ENCODE measurements at places on chromosomes 2 and 18. TPM values are rescaled to one million over a fixed set of nuclear protein-coding genes. Genes with fewer than 3 reads are reported as not detected.

DNA sequence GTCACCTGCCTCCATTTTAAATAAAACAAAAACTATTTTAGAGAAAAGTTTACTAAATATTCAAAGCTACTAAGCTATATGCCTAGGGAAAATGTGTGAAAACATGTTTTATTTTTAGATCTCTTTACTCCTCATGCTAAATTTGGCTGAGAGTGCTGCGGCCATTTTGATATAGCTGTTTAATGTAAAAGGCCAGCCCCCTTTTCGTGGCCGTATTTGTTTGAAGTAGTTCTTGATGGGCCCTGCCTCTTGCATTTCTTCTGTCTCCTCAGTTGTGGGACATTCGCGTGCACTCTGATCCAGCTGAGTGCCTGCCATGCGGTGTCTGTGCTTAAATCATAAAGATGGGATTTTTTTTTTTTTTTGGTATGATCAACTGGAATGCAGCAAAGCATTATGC lies 64.0 kb downstream of the ZNF407 start:
- no peaks in the 10 kb centered on the region for H3K36me3 ChIP-seq
- no peaks in the 10 kb centered on the region for H3K4me1 ChIP-seq
- no peak for DNase-seq
- H3K27ac ChIP-seq, result no peak overlapping the region
- H3K4me3 ChIP-seq, result no peak overlapping the region
- no peaks in the 10 kb centered on the region for H3K27me3 ChIP-seq

GRCh38 chr18:70124139-70124538 lies 81.3 kb downstream of the RTTN start:
- no peak for DNase-seq
- H3K27me3 ChIP-seq, result no peaks in the 10 kb centered on the region
- H3K36me3 ChIP-seq, result no peaks in the 10 kb centered on the region
- H3K27ac ChIP-seq, result no peak overlapping the region

- no peaks in the 10 kb centered on the region for H3K27me3 ChIP-seq
- H3K27ac ChIP-seq, result no peak overlapping the region
- DNase-seq, result no peak
- H3K4me3 ChIP-seq, result no peak overlapping the region
- H3K4me1 ChIP-seq, result no peaks in the 10 kb centered on the region
Observed at GRCh38 chr18:70028084-70028483, 80.4 kb upstream of the CD226 start.

DNA sequence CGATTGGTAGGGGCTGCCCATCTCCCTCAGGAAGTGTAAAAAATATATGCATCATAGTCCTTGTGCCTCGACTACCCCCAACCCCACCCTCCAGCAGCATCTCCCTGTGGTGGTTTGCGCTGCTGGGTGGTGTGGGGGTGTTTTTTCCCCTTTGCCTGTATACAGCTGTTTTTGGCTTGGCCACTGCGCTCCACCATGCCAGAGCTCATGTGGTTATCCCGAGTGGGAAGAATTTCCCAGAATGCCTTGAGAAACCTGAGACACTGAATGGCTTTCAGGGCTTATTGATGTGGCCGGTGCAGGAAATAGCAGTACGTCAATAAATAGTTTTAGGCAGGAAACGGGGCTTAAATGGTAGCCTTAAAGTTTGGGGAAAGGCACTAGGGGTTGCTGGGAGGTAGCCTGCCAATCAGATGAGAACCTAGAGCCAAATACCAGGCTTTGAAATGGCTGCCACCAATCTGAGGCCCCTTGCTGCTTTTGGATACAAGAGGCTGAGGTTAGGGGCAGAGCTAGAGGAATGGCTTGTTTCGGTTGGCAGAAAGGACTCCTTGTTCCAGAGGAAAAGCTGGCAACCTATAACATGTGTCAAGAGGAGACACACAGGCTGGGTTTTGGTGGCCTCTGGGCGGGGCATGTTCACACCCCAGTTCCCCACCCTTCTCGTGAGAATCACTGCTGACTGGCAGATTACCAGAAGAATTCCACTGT lies 144.1 kb downstream of the SMAD7 start:
- H3K36me3 ChIP-seq, result no peaks in the 10 kb centered on the region
- no peak overlapping the region for H3K27ac ChIP-seq
- peaks cover 23% of the 10 kb centered on the region for H3K4me1 ChIP-seq
- peak; percentile 67 for DNase-seq
- no peak overlapping the region for H3K4me3 ChIP-seq

- no peak for DNase-seq
- no peak overlapping the region for H3K27ac ChIP-seq
- no peaks in the 10 kb centered on the region for H3K27me3 ChIP-seq
- no peaks in the 10 kb centered on the region for H3K36me3 ChIP-seq
- no peaks in the 10 kb centered on the region for H3K4me1 ChIP-seq
Observed at GRCh38 chr2:142857256-142858164, 20.0 kb upstream of the KYNU start.

GRCh38 chr2:122516775-122517174 lies 761.3 kb downstream of the TSN start:
- H3K27ac ChIP-seq, result no peak overlapping the region
- no peaks in the 10 kb centered on the region for H3K27me3 ChIP-seq
- no peaks in the 10 kb centered on the region for H3K36me3 ChIP-seq

- no peaks in the 10 kb centered on the region for H3K36me3 ChIP-seq
- DNase-seq, result no peak
- H3K27ac ChIP-seq, result no peak overlapping the region
- H3K4me1 ChIP-seq, result no peaks in the 10 kb centered on the region
Observed at GRCh38 chr2:177348118-177348654, 44.4 kb upstream of the AGPS start.

FTCDNL1 gene
- polyA plus RNA-seq, result 1.4 TPM

DNA sequence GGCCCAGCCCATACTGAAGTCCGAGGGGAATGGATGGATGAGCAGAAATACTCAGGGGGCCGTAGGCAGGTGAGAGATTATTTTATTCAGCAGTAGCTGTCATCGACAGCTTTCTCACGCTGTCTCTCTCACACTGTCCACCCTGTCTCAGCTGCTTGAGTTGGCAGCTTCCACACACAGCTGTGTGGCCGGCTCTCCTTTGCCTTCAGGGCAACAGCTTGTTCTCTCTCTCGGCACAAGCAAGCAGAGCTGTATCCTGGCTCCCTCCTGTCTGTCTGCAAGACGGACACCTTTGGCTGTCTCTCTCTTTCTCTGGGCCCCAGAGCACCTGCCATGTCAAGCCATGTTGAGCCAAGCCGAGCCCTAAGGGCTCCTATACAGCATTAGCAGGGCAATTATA lies 9.8 kb upstream of the PAPOLG start:
- no peaks in the 10 kb centered on the region for H3K27me3 ChIP-seq
- no peaks in the 10 kb centered on the region for H3K36me3 ChIP-seq
- H3K27ac ChIP-seq, result no peak overlapping the region
- no peak overlapping the region for H3K4me3 ChIP-seq
- DNase-seq, result no peak
- peaks cover 11% of the 10 kb centered on the region for H3K4me1 ChIP-seq

SERPINB13 gene
- polyA plus RNA-seq, result not detected

DNA sequence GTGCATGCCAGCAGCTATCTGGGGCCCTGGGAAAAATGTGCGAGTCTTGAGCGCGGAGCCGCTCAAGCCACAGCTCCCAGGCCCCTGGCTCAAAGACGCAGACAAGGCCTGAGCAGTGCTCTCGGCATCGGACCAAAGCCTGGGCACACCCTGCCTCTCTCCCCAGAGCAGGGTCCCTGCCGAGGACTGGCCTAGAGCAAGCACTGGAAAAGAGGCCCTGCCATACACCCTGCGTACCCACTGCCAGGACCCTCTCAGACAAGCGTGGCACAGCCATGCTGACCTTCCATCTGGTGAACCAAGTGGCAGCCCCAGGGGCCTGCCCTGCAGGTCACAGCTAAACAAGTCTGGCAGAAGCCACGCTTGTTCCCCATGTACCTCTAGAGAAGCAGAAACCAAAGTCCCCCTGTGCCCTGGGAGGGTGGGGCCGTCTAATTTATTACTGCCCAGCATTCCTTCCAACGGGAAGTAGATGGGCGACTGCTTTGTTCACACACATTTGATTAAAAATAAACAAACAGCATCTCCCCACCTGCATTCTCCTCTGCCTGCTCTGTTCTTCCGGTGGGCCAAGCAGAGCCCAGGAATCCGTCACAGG lies 14.0 kb downstream of the STK25 start:
- peak; percentile 27 for DNase-seq
- no peaks in the 10 kb centered on the region for H3K36me3 ChIP-seq
- no peaks in the 10 kb centered on the region for H3K4me1 ChIP-seq
- no peaks in the 10 kb centered on the region for H3K27me3 ChIP-seq

DNA sequence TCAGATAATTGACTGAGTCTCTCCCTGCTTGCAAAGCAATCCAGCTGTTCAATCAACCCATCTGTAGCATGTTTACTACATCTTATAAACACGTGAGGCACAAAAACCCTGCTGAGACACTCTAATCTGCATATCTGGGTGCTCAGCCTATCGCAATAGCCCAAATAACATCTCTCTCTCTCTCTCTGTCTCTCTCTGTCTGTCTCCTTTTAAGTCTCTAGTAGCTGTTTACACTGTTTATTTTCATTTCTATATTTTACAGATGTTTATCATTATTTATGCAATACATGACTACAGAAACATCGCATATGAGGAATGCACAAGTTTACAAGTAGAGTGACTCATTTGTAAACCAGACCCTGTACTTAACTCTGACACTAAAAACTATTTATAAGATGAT lies 422.1 kb upstream of the DSEL start:
- H3K27me3 ChIP-seq, result no peaks in the 10 kb centered on the region
- DNase-seq, result no peak
- H3K36me3 ChIP-seq, result no peaks in the 10 kb centered on the region
- H3K27ac ChIP-seq, result no peak overlapping the region
- H3K4me1 ChIP-seq, result no peaks in the 10 kb centered on the region

TMEM37 gene
- polyA plus RNA-seq, result not detected

DNA sequence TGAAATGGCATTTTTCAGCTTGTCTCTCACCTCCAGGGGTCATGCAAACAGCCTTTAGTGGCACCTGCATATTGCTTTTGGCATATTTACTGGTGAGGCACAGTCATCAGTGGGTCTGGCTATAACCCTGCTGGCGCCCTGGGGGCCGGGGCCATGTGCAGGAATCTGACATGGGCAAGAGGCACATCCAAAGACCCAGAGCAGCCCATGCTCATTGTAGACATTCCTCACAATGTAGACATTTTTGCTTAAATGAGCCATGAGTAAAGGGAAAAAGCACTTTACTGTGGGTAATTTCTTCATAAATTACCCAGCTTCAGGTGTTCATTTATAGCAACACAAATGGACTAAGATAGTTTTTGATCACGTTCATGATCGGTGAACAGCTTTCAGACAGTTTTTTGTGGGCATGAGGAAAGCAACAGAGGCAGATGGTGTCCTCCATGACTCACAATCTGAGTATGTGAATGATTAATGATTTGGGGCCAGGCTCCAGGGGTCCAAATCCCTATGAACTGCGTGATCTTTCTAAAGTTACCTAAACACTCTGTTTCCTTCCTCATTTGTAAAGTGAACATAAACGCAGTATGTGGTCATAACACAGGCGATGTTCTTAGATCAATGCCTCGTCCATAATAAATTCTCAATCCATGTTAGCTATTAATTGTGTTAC lies 85.8 kb downstream of the LIPG start:
- DNase-seq, result no peak
- no peaks in the 10 kb centered on the region for H3K4me1 ChIP-seq
- H3K4me3 ChIP-seq, result no peak overlapping the region
- no peaks in the 10 kb centered on the region for H3K36me3 ChIP-seq
- no peaks in the 10 kb centered on the region for H3K27me3 ChIP-seq
- no peak overlapping the region for H3K27ac ChIP-seq

DNA sequence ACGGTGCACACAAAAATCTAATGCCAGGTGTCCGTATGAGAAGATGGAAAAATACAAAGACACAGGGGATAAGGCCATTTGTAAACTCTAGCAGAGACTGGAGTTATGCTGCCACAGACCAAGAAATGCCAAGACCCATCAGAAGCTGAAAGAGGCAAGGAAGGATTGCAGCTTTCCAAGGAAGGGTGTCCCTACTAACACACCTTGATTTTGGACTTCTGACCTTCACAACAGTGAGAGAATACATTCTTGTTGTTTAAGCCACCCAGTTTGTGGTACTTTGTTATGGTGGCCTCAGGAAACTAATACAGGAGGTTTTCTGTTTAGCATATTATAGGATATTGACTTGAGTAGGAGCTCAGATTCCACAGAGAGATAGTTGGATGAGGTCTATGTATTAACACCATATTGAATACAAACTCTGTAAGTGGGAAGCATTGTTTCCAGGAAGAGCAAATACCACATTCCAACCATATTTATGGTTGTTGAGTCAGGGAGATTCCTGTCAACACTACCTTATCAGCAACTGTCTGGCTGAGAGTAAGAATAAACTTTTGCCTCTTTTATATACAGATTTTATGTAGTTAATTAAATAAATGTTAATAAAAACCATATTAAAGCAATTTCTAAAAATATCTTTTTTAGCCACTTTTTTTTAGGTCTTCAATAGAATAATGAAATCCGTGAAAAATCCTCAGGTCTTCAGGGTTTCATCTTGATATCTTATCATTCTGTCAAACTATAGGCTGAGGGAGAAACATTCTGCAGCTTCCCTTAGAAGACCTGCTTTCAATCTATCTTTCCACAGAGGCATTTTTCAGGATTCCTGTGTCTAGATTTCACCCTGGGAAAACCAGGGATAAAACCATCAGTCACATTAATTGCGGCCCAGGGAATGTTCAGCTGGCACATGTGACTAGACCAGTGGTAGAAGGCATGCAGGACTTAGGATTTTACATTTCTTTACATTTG lies 35.4 kb upstream of the HNMT start:
- no peak for DNase-seq
- H3K4me3 ChIP-seq, result no peak overlapping the region
- H3K27me3 ChIP-seq, result no peaks in the 10 kb centered on the region
- no peaks in the 10 kb centered on the region for H3K36me3 ChIP-seq

DNA sequence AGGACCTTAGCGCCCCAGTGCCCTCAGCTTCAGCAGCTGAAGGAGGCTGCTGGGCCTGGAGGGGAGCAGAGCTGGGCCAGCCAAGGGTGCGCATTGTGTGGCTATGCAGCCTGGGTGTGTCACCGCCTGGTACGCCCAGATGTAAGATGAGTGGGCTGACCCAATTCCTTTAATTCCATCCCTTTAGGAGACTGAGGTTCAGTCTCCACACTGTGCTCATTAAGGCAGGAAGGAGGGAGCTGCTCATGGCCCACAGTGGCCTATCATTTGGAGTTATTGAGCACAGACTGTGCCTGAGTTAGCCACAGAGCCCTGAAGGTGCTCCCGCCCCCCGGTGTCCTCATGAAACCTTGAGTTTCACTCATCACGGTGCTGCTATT lies 194.1 kb upstream of the GLI2 start:
- no peaks in the 10 kb centered on the region for H3K4me1 ChIP-seq
- H3K27ac ChIP-seq, result no peak overlapping the region
- no peak for DNase-seq
- H3K36me3 ChIP-seq, result no peaks in the 10 kb centered on the region
- no peaks in the 10 kb centered on the region for H3K27me3 ChIP-seq
- no peak overlapping the region for H3K4me3 ChIP-seq

NOSTRIN gene
- polyA plus RNA-seq, result not detected

All from CD8-positive, alpha-beta memory T cell (primary cell).